ENCODE measurements at places on chromosomes 6 and 20.
A peak's percentile ranks its signal among the peaks of the same experiment; 100 is the strongest.

GRCh38 chr20:32382102-32382950 is 24.2 kb downstream of the ASXL1 start:
- DNase-seq = no peak

- DNase-seq = no peak
These were observed 896 bp downstream of the SYS1 start for GRCh38 chr20:45363611-45364492.

DNA sequence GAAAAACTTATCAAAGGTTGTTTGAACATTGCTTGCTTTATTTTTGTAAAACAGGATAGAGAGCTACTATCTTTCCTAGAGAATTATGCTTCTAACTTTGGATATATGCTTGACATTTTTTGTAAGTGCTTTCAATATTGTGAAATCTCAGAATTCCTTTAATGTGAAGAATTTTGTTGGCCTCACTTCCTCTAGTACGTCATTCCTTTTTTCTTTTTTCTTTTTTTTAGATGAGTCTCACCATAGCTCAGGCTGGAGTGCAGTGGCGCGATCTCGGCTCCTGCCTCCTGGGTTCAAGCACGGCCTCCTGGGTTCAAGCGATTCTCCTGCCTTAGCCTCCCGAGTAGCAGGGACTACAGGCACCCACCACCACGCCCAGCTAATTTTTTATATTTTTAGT is 668.1 kb downstream of the RFPL4B start:
- no peak for DNase-seq

- DNase-seq = no peak
These were observed 83.8 kb downstream of the FOXF2 start for GRCh38 chr6:1473166-1473565.

DNA sequence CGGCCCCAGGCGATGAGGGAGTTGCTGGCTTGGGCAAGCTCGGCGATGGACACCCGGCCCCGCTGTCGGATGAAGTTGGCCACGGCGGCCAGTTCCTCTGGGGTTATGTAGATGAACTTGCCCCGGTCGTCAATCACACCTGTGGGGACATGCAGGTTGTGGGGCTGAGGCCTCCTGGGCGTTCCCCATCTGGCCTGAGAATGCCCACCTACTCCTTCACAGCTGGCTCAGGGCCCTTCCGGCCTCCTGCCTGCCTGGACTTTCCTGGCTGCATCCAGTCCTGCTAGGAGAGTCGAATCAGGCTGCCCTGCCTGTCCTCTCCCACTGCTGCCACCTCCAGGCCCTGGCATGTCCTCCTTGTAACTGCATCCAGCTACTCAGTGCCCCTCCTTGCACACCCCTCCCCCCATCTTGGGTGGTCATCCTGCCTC is 13.8 kb downstream of the DDRGK1 start:
- DNase-seq = no peak

DNA sequence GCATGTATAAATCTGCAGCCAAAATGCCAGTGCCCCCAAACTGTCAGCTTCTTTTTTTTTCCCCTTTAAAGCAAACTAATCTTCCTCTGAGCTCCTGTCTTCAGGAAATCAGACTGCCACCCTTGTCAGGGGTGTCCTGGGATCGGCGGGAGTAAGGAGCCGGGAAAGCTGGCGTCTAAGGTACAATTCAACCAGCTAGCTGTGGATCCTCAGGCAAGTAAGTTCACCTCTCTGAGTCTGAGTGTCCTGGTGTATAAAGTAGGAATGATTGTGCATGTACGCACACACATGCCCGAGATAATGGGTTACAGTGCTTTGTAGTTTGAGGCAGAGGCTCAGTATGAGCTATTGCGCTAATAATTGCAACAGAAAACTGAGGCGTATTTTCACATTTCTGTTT is 98.3 kb downstream of the ANKRD60 start:
- DNase-seq = no peak

GRCh38 chr6:134004714-134005113 is 47.7 kb downstream of the SLC2A12 start:
- no peak for DNase-seq

DNA sequence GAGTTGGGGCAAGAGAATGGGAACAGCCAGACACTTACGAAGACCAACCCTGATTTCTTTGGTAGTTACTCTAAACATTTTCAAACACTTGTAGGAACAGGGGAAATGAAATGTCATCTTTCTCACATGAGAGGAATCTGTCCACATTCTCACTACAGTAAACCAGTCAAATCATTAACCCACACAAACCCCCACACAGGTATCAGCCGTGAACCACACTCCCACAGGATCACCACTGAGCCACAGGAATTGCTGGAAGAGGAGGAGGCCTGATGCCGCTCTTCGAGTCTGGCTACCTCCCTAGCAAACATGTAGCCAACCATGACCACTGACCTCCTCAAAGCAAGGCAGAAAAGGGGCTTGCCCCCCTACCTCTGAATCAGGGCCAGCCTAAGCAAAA is 6.9 kb upstream of the RSPO3 start:
- DNase-seq = no peak

GRCh38 chr6:106858653-106859092 is 115.9 kb downstream of the CD24 start:
- peak; percentile 5 for DNase-seq

DNA sequence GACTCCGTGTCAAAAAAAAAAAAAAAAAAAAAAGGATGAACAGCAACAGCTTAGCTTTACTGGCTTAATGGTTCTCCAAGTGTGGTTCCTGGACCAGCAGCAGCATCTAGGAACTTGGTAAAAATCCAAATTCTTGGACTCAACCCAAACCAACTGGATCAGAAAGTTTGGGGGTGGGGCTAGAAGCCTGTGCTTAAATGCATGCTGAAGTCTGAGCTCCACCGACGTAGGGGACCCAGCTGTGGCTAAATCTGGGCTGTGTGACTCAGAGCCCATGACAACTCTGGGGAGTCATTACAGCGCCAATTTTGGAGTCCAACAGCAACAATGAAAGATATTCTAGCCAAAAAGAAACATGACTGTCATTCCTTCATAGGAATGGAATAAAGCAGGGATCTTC is 13.6 kb upstream of the CHD6 start:
- DNase-seq = no peak

DNA sequence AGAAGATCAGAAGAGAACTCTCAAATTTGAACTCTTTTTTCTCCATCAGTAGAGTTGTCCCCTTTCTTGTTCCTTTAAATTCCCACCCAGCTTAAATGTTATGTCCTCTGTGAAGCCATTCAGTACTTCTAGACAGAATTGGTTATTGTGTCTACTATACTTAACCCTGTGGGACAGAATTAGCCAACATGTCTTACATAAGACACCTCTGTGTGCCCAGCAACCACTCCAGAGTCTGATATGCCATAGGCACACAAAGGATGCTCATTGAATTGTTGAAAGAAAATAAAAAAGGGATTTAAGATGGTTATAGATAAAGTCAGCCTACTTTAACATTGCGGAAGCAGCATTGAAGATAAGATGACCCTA is 77.0 kb upstream of the LTV1 start:
- no peak for DNase-seq

- no peak for DNase-seq
These were observed 98.3 kb upstream of the GCM1 start for GRCh38 chr6:53246924-53247323.

DNA sequence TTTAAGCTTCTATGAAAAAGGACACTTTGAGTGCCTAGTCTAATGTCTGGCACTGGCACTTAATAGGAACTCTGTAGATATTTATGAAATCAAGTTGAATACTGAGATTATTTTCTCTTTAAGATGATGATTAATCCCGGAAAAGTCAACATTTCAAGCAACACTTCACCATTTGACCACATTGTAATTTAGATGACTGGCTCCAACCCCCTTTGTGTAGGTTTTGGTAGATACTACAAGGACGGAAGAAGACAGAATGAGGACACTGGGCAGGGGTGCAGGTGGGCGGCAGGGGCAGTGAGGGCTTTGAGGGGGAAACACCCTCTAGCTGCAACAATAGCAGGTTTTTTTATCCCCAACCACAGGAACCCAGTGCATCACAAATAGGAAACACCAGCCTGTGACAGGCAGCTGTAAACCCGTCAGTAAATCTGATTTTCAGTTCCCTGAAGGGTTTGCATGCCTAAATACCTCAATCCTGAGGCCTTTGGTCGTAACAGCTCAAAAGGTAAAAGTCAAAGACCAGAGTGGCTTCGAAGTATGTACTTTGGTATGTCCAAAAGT is 4.6 kb downstream of the DTNBP1 start:
- DNase-seq = no peak

GRCh38 chr6:104402572-104402971 is 457.1 kb downstream of the HACE1 start:
- no peak for DNase-seq

GRCh38 chr20:2114127-2114959 is 12.7 kb downstream of the STK35 start:
- no peak for DNase-seq

- no peak for DNase-seq
These were observed 19.9 kb upstream of the PREX1 start for GRCh38 chr20:48847498-48848205.

DNA sequence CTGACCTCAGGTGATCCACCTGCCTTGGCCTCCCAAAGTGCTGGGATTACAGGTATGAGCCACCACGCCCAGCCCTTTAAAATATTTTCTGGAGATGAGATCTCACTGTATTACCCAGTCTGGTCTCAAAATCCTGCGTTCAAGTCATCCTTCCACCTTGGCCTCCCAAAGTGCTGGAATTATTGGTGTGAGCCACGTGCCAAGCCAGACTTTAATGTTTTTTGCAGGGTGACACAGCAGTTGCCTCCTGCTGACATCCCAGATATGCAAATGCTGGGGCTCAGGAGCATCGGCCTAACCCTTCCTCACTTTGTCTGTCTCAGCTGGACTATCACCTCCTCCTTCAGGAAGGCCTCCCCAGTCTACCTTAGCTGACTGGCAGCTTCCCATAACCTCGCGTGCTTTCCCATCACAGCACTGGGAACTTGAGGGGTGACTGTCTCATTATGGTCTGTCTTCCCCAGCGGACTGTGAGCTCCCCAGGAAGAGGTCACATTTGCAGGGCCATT is 14.3 kb upstream of the ID1 start:
- no peak for DNase-seq

GRCh38 chr6:67880939-67881705 is 754.0 kb upstream of the ADGRB3 start:
- no peak for DNase-seq

GRCh38 chr20:9999645-10000044 is 35.1 kb upstream of the ANKEF1 start:
- no peak for DNase-seq

GRCh38 chr6:63806573-63806913 is 170.9 kb downstream of the PHF3 start:
- DNase-seq = no peak

- peak; percentile 79 for DNase-seq
These were observed 443.9 kb downstream of the CDKAL1 start for GRCh38 chr6:20978151-20978614.

DNA sequence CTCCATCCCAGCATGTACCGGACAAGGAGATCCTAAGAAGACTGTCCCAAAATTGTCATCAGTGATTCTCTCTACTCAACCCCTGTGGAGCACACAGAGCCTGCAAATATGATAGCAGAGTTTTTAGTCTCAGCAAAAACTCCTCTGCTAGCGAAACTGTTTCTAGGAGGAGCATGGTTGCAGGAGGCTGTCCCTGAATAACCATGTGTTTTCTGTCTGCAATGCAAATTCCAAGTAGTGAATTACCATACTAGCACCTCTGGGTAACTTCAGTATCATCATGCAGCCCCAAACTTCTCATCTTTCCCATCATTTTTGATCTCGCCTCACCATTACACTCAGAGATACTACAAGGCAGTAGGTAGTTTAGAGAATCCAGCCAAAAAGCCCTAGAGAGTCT is 24.8 kb upstream of the WFDC12 start:
- no peak for DNase-seq

- peak; percentile 62 for DNase-seq
These were observed at the start of gene OXT for GRCh38 chr20:3071610-3072529. Gene OXT (plus strand): TSS chr20:3071620. CDS start chr20:3071656, 36 bp downstream.

- no peak for DNase-seq
These were observed 8.1 kb downstream of the PCK1 start for GRCh38 chr20:57568960-57569359.

GRCh38 chr20:53960579-53961272 is 109.7 kb downstream of the BCAS1 start:
- DNase-seq = no peak

- DNase-seq = no peak
These were observed 24.9 kb downstream of the TTLL2 start for GRCh38 chr6:167349631-167350274.

DNA sequence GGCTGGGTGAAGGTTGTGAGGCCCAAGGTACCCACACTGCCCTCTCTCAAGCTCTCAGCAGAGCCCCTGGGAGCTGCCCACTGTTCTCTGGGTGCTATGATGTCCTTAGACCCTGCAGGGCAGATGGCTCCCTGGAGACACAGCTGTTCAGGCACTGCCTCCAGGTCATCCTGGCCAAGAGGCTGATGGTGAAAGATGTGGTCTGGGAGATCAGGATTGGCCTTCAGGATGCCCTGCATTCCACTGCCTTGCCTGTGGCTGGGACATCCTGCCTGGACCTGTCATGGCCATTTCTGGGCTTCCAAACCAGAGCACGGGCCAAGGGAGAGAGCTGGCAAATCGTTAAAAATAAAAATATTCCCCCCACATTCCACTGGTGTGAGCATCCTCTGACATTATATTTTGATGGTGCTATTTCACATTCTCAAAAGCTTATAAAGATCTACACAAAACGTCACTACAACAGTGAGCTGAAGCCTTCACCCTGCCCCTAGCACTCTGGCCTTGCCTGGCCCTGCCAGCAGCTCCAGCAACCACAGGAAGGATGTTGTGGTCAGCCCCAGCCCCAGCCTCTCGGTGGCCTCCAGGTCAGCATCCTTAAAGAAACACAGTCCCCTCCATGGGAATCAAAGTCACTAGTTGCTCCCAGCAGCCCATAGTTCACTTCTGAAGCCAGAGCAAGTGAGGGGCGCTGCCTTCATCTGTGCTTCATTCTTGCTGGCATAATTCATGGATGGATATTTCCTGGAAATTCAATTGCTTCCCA is 13.5 kb upstream of the KCNK16 start:
- peak; percentile 30 for DNase-seq

- no peak for DNase-seq
These were observed 254.0 kb downstream of the GMDS start for GRCh38 chr6:1991332-1991878.

DNA sequence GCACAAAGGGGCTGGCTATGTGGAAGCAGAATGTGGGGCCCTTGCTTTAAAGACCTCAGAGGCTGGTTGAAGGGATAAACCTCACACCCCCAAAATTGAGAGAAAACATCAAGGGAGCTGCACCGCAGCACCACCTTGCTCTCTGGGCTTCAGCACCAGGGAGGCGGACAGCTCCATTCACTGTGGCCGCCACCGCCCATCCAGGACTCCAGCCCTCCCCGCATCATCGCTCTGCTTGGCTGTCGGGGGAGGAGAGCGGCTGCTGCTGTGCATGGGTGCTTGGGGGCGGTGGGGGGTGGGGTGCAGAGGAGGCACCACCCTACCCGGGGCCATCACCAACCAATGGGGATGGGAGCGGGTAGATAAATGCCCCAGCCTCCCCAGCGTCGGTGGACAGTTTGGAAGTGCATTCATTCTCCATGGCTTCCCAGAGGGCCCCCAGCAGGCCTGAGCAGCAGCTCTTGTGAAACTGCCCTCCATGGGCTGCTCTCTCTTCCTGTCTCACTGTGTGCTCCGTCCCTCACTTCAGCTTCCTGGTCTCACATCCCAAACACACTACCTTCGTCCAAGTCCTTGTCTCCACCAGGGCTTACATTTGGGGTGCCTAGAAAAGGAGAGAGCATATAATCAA is 75.7 kb upstream of the BHLHE23 start:
- peak; percentile 23 for DNase-seq

Data from activated CD4-positive, alpha-beta T cell treated with anti-CD3 and anti-CD28 coated beads, Interleukin-2, Interleukin-6, amounts not matched to agents 100 ng/mL and 50 ng/mL, durations not matched to agents 16 hours and 8 hours (primary cell).